ENCODE measurements at places on chromosomes 2 and 18.

GRCh38 chr2:149055751-149056150, 17.3 kb downstream of the LYPD6B start:
- no peak for DNase-seq

- DNase-seq, result no peak
Measured at GRCh38 chr2:99777656-99778290, 288.0 kb upstream of the REV1 start.

DNA sequence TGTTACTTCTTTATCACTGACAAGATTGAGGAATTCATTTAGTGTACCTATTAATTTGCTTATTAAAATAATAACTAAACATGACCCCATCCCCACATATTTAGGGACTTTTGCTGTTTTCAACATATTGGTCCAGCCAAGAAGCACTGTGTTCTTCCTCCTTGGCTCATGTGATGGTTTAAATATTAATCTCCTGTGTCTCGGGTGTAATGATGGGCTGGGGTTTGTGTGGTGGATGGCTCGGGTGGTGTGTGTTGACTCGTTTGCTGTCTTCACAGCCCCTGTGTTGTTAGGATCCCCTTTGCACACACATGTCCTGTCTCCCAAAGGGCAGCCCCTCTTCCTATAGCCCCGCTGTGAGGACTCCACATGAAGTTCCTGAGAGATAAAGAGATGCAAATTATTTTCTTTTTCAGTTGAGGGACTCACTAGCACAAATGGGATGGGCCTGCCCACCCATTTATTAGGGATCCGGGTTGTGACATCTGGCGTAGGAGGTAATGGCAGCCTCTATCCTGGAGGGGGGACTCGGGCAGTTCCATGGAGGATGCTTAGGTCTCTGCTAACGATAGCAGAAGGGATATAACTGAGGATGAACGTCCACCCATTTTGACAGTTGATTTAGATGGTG, 53.4 kb downstream of the FHOD3 start:
- DNase-seq, result no peak

DNA sequence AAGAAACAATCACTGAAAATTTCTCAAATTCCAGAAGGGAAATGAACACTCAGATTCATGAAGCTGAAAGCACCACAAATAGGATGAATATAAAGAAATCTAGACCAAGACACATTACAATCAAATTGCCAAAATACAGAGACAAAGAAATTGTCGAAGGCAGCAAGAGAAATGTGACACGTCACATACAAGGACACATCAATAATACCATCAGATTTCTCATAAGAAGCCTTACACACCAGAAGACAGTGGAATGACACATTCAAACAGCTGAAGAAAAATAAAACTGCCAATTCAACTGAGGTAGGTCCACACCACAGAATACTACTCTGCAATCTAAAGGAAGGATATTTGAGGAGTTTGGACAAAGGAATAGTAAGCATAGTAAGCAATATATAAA, 27.4 kb downstream of the SRD5A2 start:
- DNase-seq, result no peak

DNA sequence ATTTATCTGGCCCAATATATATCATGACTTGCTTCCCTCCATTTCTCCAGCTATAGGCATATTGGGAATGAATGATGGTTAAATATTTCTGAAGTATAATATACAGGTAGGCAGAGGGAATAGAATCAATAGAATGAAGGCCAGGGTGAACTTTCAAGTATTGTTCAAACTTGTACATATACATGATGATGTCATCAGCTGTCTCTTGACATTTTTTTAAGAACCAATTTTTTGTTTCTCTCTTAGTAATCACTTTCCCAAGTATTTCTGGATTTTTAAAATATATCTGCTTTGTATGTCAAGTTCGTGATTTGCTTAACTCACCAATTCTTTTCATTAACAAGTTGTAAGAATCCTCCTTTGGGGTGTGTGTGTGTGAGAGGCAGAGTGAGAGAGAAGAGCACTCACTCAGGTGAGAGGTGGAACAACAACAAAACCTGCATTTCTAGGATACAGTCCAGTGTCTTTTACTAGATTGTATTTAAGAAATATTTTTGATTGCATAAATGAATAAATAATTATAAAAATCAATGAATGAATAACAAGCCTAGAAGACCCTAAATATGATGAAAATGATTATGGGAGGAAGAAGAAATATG, 1239.1 kb downstream of the LRP1B start:
- DNase-seq, result no peak
